Bone marrow (tissue), 2 donors: ENCODE measurements at places on chromosomes 4 and X.

DNA sequence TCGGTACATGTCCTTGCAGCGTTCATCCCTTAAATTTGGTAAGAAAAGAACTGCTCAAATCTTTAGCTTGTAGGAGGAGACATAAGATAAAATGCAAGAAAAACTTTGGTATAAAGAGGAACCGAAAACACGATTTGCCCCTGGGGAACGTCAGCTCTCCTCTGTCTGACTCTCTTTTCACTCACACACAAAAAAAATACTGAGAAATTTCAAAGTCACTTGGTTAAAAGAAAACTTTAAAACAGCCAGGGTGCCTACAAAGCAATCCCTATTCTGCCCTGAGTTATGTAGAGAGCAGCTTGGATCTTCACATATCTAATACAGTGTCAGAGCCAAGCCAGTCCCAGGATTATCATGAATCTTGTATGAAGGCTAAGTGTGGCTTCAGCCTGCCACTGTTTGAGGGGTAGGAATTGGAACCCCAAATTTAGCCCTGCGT, 248.5 kb upstream of the CXXC4 start:
- DNase-seq = no peak

DNA sequence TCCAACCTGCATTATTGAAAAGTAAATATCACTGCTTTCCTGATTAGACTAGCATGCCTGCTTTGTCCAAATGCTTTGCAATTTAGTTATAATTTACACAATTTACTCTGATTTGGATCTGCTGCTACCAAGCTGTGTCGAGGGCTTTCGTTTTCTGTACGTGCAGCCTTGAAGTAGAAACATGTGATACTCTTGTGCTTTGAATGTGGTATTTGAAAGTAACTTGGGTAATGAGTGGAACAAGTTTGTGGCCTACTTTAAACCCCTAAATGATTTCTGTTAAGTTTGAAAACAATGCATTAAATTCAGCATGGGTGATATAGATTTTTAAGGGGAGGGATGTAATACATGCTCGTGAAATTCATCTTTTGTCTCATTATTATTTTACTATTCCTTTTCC, 240.7 kb downstream of the IQCM start:
- DNase-seq = no peak

DNA sequence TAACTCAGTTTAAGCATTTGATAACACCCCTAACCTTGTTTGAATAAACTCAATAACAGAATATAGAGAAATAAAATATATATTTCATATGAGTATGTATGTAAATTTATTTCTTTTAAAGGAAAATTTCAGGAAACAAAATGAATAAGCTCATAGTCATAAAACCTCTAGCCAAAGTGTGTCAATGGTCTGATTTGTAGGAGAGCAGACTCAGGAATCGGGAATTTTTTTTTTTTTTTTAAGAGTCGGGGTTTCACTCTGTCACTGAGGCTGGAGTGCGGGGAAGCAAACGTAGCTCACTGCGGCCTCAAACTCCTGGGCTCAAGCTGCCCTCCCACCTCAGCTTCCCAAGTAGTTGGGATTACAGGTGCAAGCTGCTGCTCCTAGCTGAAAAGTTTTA, 2.4 kb downstream of the PKD2 start:
- no peak for DNase-seq

DNA sequence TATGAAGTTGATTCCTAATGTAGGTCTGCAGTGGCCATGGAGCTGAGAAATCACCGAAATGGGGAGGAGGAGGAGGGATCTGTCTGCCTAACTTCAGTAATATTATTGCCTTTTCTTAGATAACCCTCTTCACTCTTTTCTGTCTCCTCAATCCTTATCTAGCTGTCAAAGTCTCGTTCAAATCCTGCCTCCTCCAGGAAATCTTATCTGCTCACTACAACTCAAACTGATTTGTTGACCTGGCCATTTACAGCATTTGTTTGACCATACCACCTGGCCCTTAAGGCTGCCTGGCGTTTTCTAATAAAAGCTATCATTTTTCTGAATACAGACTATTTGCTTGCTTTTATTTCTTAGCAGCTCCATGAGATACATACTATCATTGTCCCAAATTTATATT, 33.8 kb downstream of the GALNT7 start:
- no peak for DNase-seq

DNA sequence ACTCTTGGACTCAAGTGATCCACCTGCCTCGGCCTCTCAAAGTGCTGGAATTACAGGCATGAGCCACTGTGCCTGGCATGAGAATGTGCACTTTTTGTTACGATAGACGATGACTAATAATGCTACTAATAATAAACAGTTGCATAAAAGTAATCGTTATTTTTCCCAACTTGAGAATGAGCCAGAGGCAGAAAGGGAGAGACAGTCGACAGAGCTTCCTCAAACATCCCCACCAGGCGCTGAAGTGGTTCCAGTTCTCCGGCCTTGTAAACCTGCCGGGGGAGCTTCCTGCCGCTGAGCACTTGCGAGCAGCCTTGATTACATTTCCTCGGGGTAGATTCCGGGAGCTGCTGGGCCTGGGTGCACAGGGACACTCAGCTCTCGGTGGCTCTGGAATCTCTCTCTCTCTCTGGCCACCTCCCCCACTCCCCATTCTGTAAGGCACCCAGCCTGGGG, 8.9 kb upstream of the HTRA3 start:
- DNase-seq = no peak

GRCh38 chrX:78958419-78959116, 13.4 kb downstream of the P2RY10 start:
- no peak for DNase-seq

DNA sequence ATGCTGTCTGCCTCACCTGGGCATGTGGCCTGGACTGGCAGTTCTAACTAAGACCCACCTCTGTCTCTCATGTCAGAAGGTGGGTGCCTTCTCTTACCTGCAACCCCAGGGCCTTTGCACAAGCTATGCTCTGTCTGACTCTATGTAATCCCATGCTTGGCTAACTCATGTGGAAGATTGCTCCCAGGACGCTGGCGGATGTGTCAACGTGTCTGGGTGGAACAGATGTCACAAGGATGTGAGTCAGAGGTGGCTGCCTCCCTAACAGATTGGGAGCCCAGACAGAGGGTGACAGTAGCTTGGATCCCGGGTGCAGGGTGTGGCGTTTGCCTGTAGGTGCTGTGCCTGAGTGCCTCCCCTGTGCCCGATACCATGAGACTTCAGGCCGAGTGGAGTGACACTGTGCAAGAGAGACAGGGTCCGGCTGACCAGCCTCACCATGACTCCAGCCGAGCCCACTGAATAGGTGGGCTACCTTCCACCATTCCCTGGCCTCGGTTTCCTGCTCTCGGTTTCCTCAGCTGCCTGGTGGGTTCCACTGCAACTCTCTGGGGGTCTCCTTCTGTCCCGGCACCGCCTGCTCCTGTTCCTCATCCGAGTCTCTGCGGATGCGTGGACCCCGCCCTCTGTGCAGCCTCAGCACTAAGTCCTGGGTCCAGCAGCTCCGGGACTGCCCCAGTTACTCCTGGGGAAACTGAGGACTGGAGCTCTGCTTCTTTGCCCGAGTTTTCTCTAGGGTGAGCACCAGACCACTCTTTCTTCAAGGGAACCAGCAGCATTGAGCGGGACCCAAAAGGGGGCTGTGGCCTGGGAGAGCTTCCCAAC, 11.0 kb downstream of the SH3BP2 start:
- peak; percentile 39 for DNase-seq
